A172 (cell line): ENCODE measurements at places on chromosomes 13 and 19. TPM values are rescaled to one million over a fixed set of nuclear protein-coding genes. Genes with fewer than 3 reads are reported as not detected.

The SUGP2 gene
- total RNA-seq = 47.7 and 48.9 TPM in 2 replicates

The ZNF846 gene
- total RNA-seq = 1.2 and 3.8 TPM in 2 replicates

The EPN1 gene
- 135 and 138 TPM in 2 replicates for total RNA-seq

The RDH8 gene
- not detected in 2 replicates for total RNA-seq

The NAPSA gene
- total RNA-seq = 0.07 and 0.16 TPM in 2 replicates

The OLFM2 gene
- total RNA-seq = 0.77 and 2.2 TPM in 2 replicates

The OVOL3 gene
- not detected in 2 replicates for total RNA-seq

The CEACAM3 gene
- not detected in 2 replicates for total RNA-seq

The ZNF575 gene
- 0.62 TPM in 1 of 2 replicates, not detected in the other for total RNA-seq
